Activated CD8-positive, alpha-beta memory T cell treated with anti-CD3 and anti-CD28 coated beads for 48 hours (primary cell): ENCODE measurements at places on chromosomes 3 and 15.

DNA sequence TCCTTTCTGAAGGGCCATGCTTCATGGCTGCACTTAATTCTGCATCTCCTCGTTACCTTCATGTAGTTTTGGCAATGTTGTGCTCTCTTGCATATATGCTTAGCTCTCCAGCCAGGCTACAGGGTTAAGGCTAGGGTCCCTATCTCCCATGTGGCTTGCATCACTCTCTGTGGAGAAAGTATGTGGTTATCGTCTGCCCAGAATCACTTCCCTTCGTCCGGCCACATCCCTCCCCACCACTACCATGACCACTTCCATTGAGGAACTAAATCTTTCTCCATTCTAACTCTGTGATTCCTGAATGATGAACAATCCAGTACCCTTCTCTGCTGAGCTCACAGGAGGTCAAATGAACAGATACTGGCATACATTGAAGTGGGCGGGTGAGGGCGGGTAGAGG lies 34.0 kb downstream of the WWTR1 start:
- DNase-seq: no peak

GRCh38 chr15:76802411-76802810 lies 102.7 kb downstream of the SCAPER start:
- DNase-seq: no peak

GRCh38 chr15:31347067-31347975 lies 20.7 kb downstream of the KLF13 start:
- DNase-seq: peak; percentile 67

- DNase-seq: no peak
These were observed 198.8 kb downstream of the LSAMP start for GRCh38 chr3:116246406-116246980.

GRCh38 chr3:30012941-30013543 lies 593.4 kb upstream of the TGFBR2 start:
- peak; percentile 17 for DNase-seq

- no peak for DNase-seq
These were observed 365.8 kb upstream of the UMPS start for GRCh38 chr3:124364317-124365020.

- no peak for DNase-seq
These were observed 8.7 kb downstream of the CCR8 start for GRCh38 chr3:39338201-39338600.

DNA sequence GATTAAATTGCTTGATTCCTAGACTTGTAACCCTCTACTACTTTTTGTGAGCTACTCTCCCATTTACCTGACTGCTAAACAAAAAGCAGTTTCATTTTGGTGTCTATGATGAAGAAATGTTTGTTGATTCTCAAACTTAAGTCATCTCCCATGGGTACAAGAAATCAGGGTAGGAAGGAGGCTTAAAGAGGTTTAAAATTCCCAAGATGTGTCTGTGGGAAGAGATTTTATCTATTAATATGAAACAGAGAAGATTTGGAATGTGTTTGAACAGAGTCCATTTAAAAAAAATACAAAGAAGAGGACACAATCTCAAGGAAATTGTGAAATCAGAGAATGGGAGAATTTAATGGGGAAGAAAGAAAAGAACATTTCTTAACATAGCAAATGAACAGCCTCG lies 14.8 kb downstream of the P3H2 start:
- no peak for DNase-seq

GRCh38 chr3:160638184-160638583 lies 38.8 kb upstream of the ARL14 start:
- no peak for DNase-seq

DNA sequence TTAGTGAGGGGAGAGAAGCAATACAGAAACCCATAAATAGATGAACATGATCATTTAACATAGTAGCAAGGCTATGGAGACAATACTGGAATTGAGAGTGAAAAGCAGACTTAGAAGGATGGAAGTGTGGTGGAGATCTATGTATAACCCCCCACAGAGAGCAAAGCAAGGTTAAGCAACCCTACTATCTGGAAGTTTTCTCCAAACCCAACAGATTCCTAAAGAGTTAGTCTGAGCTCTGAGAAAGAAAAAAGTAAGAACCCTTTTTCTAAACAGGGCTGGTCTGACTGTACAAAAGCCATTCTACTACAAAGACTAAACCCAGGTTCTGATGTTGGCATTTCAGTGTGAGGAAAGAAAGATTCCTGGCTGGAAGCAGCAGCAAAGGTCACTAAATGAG lies 153.2 kb downstream of the WNT5A start:
- no peak for DNase-seq

- DNase-seq: no peak
These were observed 114.7 kb downstream of the GADL1 start for GRCh38 chr3:30779686-30780287.

- DNase-seq: no peak
These were observed 7.3 kb downstream of the ILDR1 start for GRCh38 chr3:122014741-122015140.

DNA sequence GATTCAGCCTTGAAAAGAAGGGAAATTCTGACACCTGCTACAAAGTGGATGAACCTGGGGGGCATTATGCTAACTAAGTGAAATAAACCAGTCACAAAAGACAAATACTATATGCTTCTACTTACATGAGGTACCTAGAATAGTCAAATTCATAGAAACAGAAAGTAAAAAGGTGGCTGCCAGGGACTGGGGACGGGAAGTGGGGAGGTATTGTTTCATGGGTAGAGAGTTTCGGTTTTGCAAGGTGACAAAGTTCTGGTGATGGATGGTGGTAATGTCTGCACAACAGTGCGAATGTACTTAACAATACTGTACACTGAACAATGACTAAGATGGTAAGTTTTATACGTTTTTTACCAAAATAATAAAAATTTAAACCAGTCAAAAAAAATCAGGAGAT lies 4.8 kb downstream of the IDH2 start:
- DNase-seq: no peak

GRCh38 chr15:69299451-69299886 lies 757 bp downstream of the PAQR5 start:
- no peak for DNase-seq

DNA sequence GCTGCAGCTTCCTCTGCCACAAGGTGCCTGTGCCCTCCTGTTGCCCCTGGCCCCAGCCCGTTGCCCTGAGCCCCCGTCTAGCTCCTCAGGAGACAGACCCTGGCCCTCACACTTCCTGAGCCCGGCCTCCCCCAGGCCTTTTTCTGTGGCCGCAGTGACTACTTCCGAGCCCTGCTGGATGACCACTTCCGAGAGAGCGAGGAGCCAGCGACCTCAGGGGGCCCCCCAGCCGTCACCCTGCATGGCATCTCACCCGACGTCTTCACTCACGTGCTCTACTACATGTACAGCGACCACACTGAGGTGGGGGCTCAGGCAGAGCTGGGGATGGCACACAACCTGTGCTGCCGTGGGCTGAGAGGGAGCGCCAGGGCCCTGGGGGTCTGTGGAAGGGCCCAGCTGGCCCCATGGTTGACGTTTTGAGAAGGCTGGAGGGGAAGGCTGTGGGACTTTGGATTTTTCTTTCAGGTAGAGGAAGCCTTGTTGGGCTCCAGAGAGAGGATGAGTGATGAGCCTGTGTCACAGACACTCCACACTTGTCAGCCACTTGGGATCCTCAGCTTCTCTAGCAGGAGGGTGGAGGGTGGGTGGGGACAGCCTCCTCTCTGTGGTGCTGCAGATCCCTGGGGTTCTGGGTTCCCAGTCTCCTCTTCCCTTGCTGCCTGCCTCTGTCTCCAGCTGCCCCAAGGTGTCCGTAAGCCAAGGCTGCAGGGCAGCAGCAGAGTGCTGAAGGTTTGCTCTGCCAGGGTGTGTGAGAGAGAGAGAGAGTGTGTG lies 5.0 kb downstream of the ABTB1 start:
- DNase-seq: no peak

DNA sequence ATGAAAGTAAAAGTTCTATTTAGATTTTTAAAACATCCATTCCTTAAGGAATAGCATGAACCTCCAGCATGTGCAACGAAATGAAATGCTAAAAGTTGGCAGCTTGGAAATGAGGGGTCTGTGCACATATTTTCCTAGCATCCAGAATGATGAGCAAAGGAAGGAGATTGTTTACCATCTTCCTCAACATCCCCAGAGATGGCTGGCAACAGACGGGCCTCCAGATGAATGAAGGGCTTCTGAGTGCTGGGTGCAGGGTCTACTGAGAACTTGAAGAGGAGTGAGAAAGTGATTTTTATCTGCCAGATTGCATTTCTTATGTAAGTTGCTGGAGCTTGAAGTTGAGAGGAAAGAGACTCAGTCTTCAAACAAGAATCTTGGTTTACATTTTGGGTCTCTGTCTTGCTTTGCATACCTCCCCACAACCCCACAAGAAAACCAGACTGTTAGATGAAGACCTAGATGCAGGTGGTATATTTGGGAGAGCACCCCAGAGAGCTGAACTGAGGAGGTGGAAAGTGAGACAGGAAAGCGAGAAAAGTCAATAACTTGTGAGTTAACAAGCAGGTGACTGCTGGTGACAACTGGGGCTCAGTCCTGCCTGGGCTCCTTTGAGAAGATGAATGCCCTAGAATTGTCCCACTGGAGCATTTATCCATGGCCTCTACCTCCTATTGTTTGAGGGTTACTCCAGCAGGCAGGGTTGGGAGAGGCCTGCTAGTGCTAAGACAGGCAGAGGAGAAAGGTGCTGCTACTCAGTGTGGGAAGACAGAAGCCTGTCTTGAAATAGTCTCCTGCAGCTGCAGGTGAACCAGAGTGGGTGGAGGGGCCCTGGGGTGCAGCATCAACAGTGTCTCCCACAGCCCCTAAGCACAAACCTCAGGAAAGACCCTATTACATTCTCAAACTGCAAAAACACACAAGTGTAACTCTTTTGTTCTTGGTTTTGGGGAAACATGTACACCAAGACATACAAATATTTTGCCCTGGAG lies 10.5 kb upstream of the CCK start:
- DNase-seq: no peak

- DNase-seq: no peak
These were observed 25.8 kb downstream of the ANP32A start for GRCh38 chr15:68794863-68795262.

DNA sequence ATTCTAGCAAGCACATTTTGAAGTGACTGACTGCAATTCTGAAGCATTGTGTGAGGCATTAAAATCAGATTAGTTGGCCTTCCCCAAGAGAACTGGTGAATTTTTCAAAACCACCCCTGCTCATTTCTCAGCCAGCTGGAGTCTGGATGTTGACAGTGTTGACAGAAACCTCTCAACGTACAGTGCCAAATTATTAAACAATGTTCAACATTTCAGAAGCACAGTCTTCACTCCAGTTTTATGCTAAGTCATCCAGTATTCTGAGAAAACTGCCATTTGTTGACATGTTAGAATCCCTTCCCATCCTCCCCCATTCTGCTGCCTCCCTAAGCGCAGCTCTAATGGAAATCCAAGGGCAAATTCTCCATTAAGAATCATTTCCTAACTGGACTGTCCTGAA lies 369.3 kb upstream of the TRIM42 start:
- DNase-seq: no peak

DNA sequence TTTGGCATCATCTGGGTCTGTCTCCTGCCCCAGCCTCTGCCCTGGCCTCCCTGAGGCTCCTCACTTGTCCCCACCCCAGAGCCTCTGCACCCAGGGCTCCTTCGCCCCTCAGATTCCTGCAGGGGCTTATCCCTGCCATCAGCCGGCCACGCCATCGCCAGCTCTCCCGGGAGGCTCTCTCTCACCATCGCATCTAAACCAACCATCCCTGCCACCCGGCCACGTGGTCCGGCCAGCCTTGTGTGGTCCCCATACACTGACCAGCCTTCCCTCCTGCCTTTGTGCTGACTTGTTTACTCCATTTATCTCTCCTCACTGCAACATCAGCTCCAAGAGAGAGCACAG lies 134.3 kb upstream of the IQSEC1 start:
- DNase-seq: no peak

DNA sequence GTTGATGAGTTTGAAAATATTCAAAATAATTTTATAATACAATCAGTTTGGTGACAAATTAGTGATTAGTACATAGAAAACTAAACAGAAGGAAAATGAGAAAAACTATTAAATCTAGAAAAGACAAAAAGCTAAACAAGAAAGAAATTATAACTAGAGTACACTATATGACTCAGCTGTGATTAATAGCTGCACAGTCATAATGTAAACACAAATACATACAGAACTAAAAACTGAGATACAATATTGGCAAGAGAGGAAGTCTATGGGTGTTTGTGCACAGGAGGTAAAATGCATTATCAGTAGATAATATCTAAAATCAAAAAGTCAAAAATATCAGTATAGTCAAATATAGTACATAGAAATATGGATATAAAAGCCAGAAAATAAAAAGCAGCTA lies 80.7 kb upstream of the PCSK6 start:
- DNase-seq: no peak

- DNase-seq: no peak
These were observed 18.2 kb downstream of the NFKBIZ start for GRCh38 chr3:101867511-101867910.

- no peak for DNase-seq
These were observed 76.4 kb upstream of the MFGE8 start for GRCh38 chr15:88989578-88989977.

DNA sequence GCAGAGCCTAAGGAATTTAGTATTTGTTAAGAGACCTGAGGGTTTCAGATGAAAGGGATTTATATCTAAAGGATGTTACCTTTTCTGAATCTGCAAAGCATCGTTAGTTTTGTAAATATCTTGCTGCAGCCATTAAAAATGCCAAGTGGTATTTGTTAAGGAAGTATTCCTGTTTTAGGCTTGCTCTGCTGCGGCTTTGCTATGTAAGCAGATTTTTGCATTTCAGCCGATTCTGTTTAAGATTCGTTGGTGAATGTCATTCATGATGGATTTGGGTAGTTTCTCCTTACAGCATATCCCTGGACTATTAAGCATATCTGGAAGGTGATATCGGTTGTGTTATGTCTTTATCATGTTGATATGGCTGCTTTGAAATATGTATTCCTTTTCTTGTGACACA lies 1.0 kb downstream of the USP8 start:
- DNase-seq: no peak

- no peak for DNase-seq
These were observed 29.5 kb downstream of the ZNF662 start for GRCh38 chr3:42935472-42935871.

DNA sequence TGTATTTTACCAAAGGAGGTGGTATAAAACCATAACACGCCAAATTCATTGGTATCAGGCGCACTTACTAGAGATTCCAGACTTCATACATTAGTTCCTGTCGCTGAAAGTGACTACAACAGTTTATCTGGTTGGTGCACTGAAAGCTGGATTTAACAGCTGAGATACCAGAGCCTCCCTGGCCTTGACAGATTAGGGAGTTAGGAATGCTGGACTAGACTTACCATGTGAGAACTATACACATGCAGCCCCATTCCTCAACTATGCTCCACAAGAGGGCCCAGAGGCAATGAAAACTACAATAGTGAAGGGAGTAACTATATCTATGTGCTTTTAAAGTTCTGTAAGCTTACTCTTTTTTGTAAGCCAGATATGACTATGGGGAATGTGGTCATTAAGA lies 174.4 kb downstream of the STAG1 start:
- DNase-seq: no peak

- DNase-seq: no peak
These were observed 123.4 kb downstream of the ABI3BP start for GRCh38 chr3:100869787-100870186.

GRCh38 chr3:62375655-62376453 lies 2.5 kb upstream of the FEZF2 start:
- no peak for DNase-seq

- no peak for DNase-seq
These were observed 4.8 kb upstream of the PLXNB1 start for GRCh38 chr3:48434591-48435222.
